Activated CD8-positive, alpha-beta memory T cell treated with anti-CD3 and anti-CD28 coated beads for 48 hours (primary cell): ENCODE measurements at places on chromosomes 7 and 10.

- DNase-seq = no peak
Measured at GRCh38 chr7:70484255-70484654, 647.7 kb upstream of the GALNT17 start.

DNA sequence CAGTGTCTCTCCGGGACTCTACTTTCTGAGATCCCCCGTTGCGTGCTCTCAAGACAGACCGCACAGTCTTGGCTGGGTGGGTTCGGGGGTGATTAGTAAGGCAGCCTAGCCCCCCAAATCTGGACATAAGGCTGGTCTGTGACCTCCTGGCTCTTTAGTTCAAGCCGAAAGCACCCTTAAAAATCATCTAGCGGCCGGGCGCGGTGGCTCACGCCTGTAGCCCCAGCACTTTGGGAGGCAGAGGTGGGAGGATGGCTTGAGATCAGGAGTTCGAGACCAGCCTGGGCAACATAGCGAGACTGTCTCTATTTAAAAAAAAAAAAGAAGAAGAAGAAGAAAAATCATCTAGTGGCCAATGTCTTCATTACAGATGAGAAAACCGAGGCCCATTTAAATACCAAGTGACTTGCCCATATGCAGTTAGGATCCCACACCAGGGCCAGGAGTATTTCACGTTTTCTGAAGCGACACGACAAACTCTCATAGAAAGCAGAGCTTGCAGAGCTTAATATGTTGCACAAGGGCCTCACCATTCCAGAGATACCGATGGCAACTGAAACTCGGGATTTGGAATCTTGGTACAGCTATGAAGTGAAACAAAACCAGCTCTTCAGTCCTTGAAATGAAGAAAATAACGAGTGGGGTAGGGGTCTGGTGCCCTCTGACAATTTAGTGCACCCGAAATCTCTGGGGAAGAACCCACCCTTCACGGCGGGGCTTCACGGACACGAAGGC is 703 bp upstream of the HILPDA start:
- DNase-seq = no peak

GRCh38 chr7:33916357-33917081 is 11.2 kb downstream of the BMPER start:
- no peak for DNase-seq

DNA sequence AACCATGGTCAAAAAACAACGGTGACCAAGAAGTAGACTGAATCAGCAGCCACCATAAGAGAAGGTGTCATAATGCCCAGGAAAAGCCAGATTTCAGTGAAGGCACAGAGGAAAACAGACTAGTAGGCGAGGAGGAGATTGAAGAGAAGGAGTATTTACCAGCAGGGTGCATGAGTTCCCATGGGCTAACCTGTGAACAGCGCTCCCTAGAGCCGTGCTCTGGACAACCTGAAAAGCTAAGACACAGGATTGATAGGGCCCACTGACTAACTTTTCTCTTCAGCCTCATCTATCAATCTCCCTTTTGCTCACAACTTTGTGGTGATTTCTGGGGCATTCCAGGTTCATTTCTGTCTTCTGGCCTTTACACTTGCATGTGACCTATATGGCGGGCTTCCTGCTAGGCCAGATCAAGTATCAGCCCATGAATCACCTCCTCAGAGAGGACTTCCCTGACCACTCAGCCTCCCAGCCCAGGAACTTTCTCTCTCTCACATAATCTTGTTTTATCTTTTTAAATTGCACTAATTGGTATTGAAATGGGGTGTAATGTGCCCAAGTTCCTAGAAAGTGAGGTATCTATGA is 12.8 kb downstream of the ANKRD22 start:
- no peak for DNase-seq

DNA sequence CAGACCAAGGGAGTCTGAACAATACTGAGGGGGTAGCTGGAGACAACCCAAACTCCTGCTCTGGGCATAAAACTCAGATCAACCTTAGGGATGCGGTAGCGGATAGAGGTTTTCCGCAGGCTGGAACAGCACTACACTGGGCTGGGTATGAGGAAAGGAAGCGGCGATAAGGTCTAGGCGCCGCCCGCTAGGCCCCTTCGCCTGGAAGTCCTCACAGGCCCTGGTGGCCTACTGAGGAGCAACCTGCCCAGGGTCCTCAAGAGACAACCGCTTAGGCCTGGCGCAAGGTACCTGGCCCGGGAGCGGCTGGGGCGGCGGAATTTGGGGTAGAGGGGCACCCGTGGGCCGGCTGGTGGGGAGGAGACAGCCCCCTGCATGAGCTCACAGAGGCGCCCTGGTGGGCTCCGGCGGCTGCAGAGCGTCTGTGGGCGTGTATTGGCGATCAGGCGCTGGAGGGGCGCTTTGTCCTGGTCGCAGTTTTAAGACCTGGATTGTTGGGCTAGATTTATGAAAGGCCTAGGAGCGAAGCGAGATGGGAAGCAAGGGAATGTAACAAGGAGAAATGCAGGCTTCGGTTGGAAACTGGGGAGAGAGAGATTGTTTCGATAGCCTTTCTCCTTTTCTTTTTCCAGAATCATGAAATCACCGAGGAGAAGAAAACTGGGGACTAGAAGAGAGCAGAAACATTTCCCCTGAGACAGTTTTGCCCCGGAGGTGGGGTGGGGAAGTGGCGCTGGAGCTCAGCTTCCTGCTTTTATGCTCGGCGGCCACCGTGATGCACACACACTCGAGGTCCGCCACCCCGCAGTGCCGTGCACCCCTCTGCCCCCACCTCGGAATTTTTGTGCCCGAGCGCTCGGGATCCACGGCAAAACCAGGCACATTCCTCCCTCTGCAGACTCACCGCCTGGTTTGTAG is 2.4 kb upstream of the NKX2-3 start:
- DNase-seq = no peak

DNA sequence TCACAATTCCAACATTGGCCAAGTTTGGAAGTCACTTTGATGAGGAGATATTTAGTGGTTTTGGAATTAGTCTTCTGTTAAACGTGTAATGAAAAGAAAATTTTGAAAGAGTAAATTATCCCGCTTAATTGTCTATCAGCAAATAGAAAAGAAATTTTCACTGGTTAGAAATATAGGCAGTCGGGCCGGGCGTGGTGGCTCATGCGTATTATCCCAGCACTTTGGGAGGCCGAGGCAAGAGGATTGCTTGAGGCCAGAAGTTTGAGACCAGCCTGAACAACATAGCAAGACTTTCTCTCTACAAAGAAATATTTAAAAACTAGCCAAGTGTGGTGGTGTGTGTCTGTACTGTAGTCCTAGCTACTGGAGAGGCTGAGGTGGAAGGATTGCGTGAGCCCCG is 13.4 kb downstream of the CNTNAP2 start:
- no peak for DNase-seq

DNA sequence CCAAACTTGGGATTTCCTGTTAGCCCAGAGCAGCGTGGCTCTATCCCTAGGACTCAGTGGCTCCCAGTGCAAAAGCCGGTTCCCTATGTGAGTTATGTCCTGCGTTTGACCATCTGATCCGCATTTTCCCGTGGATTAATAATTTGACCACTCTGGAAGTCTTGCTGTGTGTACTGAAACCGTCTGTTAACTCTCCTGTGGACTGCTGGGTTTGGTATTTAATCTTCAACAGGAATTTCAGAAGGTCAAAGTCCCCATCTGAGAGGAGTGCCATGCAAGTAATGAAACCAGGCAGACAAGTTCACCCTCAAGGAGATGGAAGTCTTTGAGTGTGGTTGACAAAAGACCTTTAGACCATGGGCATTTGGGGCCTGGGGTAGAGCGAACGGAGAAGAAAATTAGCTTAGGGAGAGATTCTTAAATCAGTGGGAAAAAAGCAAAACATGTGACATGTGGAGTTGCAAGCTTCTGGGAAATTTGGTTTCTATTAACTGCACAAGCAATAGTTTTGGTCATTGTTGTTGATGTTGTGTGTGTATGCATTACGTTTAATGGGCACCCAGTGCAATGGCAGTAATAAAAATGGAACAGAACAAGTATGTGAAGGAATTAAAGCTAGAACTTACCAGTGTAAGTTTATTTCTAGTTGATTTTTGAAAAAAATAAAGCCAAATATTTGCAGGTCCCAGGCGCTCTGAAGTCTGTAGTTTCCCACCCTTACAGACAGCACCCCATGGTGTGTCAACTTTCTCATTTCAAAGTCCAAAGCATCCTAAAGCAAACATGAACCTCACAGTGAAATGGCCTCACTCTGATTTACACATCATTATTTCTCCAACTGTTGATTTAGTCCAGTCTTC is 38.2 kb downstream of the LYZL1 start:
- no peak for DNase-seq

DNA sequence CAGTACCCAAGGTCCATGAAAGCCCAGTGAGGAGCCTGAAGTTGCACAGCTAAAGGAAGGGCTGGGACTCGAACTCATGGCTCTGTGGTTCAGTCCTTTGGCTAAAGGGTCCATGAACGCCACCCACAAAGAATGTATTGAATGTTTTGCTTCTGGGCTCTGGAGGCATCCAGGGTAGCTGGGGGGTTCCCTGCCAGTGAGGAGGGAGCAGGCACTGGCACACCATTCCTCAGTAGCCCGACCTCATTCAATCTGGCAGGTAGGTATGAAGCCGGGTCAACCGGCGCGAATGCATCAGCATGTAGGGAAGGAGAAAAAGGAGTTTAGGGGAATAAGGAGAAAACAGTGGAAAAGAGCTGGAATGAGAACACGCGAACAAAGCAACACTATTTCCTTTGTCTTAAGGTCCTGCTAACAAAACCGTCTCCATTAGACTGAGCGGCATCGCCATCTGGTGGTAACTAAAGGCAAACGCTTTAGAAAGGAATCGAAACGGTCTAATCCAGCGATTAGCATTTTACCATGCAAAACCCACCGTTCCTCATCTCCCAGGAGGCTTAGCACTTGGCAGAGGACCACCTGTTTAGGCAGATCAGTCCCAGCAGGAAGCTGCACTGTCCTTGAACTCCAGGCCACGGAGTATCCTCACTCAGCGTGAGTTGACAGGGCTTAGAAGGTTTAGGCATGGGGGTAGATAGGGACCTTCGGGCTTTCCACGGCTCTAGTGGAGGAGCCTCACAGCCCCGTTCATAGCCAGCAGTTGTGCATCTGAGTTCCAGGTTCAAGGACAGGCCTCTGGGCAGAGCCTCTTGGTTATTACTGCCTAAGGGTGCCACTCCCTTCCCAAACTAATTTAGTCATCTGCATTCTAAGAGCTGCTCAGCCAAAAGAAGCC is 122.8 kb downstream of the UBE2H start:
- no peak for DNase-seq

- no peak for DNase-seq
Measured at GRCh38 chr7:66039094-66039670, 36.4 kb upstream of the ASL start.

DNA sequence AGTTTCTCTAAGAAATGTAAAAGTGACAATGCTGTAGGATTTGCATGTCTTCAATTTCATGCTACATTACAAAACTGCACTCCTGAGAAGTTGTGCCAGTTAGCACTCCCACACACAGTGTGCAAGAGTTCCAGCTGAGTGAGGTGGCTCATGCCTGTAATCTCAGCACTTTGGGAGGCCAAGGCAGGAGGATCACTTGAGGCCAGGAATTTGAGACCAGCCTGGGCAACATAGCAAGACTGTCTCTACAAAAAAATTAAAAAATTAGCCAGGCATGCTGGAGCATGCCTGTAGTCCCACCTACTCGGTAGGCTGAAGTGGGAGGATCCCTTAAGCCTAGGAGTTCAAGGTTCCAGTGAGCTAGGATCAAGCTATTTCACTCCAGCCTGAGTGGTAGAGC is 44.6 kb downstream of the FRA10AC1 start:
- DNase-seq = no peak

- DNase-seq = no peak
Measured at GRCh38 chr7:30912986-30913811, 1.5 kb downstream of the AQP1 start.

DNA sequence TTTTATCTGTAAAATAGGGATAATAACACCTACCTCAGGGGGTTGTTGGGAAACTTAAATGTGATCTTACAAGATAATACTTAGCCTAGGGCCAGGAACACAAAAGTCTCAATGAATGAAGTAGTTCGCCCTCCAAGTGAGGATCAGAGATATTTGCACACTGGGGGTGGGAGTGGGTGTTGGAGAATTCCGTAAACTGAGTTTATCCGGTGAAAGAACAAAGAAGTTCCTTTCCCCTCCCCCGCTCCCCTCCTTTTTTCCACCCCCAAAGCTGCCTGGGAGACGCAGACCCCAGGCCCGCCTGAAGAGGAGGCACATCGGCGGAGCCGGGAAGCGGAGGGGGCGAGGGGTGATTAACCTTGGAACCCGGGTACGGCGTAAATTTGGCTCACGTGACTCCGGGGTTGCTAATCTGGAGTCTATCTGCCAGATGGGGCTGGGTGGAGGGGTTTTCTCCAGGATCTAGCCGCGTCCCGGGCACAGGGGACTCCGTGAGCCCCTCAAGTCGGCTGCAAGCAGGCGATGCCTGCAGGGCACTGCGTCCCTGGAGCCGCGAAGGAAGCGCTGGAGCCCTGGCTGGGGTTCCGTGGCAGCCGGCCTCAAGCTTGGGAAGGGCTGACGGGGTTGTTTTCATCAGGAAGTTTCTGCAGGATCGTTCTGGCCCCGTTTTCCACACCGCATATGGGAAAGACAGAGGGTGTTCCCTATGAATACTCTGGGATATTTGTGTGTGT is 1.4 kb upstream of the PODXL start:
- no peak for DNase-seq

DNA sequence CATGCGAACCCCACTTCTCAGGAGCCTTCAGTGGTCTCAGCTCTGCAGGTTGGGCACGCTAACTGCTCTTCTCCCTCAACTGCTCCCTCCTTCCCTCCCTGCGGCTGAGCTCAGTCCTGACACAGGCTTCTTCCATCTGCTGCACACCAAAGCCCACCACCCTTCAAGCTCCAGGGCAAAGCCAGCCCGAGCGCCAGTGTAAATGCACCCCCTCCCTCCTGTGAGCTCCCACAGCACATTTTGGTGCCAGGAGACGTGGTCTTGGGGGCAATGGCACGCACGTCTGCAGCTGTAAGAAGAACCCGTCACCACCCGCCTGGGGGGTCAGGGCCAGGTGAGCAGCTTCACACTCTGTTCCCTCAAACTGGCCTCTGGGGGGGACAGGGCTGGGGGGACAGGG is 15.9 kb downstream of the VIPR2 start:
- no peak for DNase-seq

DNA sequence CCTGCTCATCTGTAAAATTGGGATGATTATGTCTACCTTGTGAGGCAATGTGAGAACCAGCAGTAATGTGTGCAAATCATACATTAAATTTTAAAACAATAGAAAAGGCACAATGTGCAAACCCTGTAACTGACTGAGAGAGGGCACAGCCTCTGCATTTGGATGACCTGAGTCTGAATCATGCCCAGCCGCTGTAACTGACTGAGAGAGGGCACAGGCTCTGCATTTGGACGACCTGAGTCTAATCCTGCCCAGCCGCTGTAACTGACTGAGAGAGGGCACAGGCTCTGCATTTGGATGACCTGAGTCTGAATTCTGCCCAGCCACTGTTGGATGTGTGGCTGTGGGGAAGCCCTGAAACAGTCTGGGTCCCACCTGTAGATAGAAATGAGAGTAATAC is 351.5 kb upstream of the SHH start:
- no peak for DNase-seq

DNA sequence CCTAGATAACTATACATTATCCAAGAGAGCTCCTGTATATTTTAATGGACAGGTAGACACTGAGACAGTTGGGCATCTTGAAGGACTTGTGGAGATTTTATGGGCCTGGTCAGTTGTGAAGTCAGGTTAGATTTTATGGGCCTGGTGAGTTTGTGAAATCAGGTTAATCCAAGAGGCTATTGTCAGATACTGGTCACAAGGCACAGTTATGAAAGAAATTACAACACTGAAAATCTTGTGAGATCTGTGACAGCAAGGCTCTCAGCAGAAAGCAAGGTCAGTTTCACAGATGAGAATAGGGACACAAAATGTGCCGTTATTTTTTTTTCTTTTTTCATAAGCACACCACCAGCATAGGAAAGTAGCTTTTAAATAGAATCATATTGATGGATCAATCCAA is 167.6 kb downstream of the VTI1A start:
- DNase-seq = no peak

- DNase-seq = no peak
Measured at GRCh38 chr10:132612571-132613504, 75.3 kb downstream of the INPP5A start.
